ENCODE measurements at places on chromosomes 13 and 19. TPM values are rescaled to one million over a fixed set of nuclear protein-coding genes. Genes with fewer than 3 reads are reported as not detected.

CRLF1 gene
- under 0.01 TPM for total RNA-seq

KCNN4 gene
- 0.65 TPM for total RNA-seq

PNMA8B gene
- 0.19 TPM for total RNA-seq

IGFL1 gene
- total RNA-seq: not detected

ZNF43 gene
- 18.8 TPM for total RNA-seq

ZNF729 gene
- not detected for total RNA-seq

RFPL4AL1 gene
- not detected for total RNA-seq

BEST2 gene
- not detected for total RNA-seq

Measured in bladder microvascular endothelial cell (primary cell).